ENCODE measurements at places on chromosomes 2 and 18. TPM values are rescaled to one million over a fixed set of nuclear protein-coding genes. Genes with fewer than 3 reads are reported as not detected.

The C2orf78 gene
- total RNA-seq = not detected

The REG3G gene
- total RNA-seq = 0.09 TPM

DNA sequence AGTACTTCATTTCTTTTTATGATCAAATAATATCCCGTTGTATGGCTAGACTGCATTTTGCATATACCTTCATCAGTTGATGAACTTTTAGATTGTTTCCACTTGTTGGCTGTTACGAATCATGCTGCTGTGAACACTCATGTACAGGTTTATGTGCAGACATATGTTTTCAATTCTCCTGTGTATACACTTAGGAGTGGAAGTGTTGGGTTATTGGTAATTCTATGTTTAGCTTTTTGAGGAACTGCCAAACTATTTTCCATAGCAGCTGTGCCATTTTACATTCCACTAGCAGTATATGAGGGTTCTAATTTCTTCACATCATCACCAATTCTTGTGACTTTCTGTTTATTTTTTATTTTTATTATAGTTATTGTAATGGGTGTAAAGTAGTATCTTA lies 32.1 kb upstream of the LCLAT1 start:
- DNase-seq = no peak

GRCh38 chr2:95310216-95310615 lies 13.1 kb downstream of the KCNIP3 start:
- DNase-seq = no peak

- no peak for DNase-seq
Observed at GRCh38 chr18:24633121-24633520, 172.7 kb downstream of the HRH4 start.

DNA sequence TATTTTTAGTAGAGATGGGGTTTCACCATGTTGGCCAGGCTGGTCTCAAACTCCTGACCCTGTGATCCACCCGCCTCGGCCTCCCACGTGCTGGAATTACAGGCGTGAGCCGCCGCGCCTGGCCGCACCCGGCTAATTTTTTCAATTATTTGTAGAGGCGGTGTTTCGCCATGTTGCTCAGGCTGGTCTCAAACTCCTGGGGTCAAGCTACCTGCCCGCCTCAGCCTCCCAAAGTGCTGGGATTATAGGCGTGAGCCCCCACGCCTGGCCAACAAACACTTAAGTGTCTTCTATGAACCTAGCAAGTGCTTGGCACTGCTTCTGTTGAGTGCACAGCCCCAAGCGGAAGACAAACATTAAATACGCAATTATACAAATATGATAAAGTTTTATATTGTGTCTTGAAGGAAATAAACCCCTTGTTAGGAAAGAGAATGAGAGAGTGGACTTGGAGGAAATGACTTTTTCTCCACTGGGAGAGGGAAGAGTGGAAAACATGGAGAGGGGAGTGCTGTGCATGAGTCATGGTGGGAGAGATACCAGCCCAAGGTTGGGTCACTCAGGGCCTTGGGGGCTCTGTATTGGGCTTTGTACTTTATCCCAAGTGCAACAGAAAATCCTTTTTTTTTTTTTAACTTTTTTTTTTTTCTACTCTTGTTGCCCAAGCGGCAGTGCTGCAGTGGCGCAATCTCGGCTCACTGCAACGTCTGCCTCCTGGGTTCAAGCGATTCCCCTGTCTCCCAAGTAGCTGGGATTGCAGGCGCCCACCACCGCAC lies 41.4 kb upstream of the ACTR2 start:
- no peak for DNase-seq

The DNER gene
- 0.09 TPM for total RNA-seq

DNA sequence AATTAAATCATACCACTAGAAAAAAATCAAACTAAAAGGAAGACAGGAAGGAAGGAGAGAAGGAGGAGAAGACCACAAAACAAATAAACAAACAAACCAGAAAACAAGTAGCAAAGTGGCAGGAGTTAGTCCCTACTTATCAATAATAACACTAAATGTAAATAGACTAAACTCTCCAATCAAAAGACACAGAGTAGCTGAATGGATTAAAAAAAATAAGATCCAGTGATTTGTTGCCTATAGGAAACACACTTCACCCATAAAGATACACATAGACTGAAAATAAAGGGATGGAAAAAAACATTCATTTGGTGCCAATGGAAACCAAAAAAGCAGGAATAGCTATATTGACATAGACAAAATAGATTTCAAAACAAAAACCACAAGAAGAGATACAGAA lies 23.4 kb upstream of the BAZ2B start:
- DNase-seq = no peak

The HOXD8 gene
- 1.5 TPM for total RNA-seq

GRCh38 chr18:79248495-79249060 lies 147.2 kb upstream of the NFATC1 start:
- no peak for DNase-seq

GRCh38 chr18:38966841-38967240 lies 1401.2 kb upstream of the CELF4 start:
- DNase-seq = no peak

- DNase-seq = no peak
Observed at GRCh38 chr2:119233326-119234020, 9.8 kb downstream of the STEAP3 start.

GRCh38 chr2:227413371-227413770 lies 25.6 kb upstream of the SCYGR1 start:
- DNase-seq = no peak

DNA sequence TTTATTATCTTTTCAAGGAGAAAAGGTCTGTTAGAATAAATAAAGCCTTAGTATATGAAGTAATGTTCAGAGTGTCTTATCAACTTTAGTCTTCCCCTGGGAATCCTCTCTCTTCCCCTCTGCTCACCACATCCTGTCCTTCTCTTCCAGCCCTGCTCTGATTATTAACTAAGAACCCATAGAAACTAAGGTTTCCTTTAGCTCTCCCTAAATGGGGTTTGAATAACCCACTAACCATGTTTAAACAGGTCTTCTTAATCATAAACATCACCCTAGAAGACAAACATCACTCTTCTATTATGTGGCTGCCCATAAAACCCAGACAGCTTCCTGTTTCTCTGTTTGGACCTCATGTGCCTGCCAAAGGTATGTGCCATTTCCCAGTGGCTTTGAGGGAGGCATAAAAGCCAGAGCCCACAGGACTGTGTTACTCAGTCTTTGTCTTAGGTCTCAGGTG lies 50.1 kb downstream of the SLC14A1 start:
- DNase-seq = no peak

The APCDD1 gene
- 1.9 TPM for total RNA-seq

The ERFE gene
- total RNA-seq = 0.38 TPM

DNA sequence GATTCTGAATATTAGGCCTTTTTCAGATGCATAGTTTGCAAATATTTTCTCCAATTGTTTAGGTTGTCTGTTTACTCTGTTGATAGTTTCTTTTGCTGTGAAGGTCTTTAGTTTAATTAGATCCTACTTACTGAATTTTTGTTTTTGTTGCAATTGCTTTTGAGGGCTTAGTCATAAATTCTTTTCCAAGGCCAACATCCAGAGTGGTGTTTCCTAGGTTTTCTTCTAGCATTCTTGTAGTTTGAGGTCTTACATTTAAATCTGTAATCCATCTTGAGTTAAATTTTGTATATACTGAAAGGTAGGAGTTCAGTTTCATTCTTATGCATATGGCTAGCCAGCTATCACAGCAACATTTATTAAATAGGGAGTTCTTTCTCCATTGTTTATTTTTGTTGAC lies 404.8 kb downstream of the LNPK start:
- no peak for DNase-seq

GRCh38 chr2:6393819-6394218 lies 471.9 kb downstream of the CMPK2 start:
- no peak for DNase-seq

DNA sequence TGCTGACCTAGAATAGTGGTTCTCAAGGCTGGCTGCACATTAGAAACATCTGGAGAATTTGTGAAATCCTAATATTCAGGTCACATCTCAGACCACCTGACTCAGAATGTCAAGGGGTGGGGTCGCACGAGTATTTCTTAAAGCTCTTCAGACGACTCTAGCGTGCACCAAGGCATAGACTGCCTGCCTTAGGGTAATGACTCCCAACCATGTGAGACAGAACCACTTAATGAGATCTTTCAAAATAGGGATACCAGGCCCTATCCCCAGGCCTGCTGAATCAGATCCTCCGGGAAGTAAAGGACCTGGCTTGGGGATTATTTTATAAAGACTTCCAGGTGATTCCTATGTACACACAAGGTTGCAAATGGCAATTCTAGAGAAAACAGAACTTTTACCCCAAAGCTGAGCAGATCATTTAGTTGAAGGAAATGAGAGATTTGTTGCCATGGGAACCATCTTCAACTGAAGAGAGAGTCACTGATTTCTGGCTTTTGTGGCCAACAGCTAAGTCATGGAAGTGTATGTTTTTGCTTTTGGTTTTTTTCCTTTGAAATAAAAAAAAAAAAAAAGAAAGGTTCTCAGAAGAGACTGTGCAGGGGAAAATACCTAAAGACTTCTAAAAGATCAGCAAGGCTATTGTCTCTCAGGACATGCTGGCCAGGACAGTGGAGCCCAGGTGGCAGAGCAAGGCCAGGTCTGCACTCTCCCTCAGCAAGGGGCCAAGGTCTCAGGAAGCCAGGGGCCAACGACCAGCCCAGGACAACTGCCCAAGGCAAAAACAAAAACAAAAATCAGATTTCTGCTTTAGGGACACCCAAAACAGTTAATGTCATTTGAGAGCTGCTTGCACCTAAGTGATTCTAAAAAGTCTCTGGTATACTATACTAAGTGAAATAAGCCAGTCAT lies 15.3 kb upstream of the LOXHD1 start:
- no peak for DNase-seq

The CFAP65 gene
- total RNA-seq = 0.05 TPM

DNA sequence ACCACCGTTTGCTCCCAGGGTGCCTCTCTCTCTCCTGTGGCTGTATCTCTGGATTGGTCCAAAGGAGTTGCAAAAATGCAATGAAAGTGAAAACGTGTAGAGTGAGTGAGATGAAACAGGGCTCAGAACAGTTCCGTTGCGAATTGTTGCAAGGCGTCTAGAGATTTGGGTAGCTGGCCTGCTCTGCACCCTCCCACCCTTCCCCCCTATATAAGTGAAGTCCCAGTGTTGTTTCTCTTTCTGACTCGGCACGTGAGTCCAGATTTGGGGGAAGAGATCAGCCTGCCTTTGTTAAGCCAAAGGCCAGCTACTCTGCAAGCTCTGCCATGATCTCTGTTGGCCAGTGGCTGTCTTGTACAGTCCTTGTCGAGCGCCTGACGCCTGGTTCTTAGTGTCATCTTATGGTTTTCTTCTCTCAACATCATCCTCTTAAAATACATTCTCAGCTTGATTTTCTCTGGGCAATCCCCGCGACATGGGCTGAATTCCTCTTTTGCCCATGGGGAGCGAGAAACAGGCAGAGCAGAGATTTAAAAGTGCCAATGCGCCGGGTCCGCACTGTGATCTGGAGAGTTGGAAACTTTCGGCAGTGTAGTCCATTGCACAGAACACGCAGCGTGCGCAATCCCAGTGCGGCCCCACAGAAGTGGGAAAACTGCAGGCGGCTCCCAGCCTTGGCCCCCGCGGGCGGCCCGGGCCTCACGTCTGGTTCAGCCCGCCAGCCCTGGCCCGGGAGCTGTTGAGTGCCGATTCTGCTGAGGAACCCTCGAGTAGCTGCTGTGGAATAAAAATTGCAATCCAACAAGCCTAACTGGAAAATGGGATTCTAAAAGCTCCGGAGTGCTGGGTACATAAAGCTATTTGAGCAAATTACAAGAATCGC lies 9.3 kb downstream of the MEIS1 start:
- DNase-seq = no peak

DNA sequence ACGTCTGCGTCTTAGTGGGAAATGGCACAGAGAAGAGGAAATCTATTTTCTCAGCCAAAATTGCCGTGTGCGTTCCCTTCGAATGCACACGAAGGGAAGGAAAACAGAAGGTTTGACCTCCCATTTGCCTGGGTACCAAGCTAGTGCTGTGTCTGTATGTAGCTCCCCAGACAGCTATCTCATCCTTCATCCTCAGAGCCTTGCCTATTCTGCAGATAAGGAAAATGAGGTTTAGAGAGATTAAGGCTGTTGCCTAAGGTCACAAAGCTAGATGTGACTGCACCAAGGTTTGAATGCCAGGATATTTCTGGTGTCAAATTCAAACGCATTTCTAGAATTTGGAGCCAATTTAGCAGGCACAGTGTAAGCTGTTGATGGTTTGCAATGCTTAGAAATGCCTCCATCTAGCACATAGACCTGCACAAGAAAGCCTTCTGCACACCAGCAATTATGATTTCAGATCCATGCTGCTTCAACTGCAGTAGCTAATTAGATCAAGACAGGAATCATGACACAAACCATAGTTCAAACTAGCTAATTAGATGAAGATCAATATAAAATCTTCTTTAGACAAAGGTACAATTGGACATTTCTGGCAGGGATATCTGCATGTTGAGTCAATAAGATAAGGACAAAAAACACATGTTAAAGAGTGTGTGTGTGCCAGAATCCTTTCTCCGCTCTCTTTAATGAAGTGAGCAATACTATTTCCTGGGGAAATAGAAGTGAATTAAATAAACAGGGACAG lies 115.1 kb downstream of the CMPK2 start:
- DNase-seq = no peak

The TUBA4B gene
- 0.05 TPM for total RNA-seq

GRCh38 chr2:121480826-121481225 lies 49.9 kb upstream of the RNU4ATAC start:
- DNase-seq = no peak

DNA sequence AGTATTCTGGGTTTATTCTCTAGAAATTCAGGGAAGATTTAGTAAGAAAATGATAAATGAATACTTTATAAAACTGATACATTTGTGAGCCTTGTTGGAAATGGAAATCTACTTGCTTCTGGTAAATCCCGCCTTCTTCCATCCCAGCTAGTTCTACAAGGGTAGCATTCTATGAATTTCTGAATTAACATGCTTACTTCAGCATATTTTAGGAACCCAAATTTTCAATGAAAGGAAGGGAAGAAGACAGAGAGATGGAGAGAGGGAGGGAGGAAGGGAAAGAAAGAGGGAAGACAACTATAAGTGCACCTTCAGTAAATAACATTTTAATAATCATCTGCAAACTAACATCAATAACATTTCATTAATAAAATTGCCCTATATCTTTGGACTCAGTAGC lies 26.6 kb upstream of the TMEM237 start:
- no peak for DNase-seq

The KCNK3 gene
- 0.05 TPM for total RNA-seq

The FEV gene
- total RNA-seq = not detected

DNA sequence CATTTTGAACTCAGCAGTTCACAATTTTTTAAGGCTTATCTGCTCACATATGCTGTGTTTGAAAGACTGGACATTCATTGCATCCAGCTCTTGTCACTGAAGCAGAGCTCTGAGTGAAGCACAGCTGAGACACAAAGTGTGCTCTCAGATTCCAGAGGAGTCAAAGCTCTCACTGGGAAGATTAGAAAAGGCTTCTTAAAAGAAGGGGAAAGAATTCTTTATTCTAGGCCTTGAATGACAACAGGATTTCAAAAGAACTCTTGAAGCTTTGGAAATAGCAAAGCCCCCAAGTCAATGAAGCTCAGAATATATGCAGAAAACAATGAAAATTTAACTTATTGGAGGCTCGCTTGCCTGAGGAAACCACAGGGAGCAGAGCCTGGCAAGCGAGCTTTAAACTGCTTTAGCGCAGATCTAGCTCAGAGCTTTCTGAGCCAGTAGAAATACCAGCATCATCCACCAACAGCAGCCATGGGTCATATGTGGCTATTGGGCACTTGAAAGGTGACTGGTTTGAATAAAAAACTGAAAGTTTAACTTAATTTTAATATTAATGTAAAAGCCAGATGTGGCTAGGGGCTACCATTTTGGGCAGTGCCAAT lies 369.7 kb downstream of the OSR1 start:
- no peak for DNase-seq
